Renal pelvis (tissue), 12 donors: ENCODE measurements at places on chromosomes 6 and 20. TPM values are rescaled to one million over a fixed set of nuclear protein-coding genes. Genes with fewer than 3 reads are reported as not detected.

- DNase-seq, result no peak
These were observed 308.3 kb downstream of the LAMA2 start for GRCh38 chr6:129191235-129191634.

DNA sequence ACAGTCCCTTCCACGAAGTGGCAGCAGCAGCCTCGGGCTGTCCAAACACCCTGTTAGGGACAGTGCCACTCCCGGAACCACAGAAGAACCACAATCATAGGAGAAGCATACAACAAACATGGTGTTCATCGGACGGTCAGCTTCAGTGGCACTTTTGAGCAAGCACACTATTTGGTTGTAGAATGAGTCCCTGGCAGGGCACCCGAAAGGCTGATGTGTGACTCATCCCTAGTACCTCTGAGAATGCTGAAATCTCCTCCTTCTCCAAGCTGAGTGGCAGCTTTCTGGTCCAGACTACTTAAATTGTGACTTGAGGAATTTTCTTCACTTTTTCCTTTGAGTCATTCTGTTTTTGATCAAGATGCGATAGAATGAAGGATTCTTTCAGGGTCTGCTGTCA lies 282.5 kb downstream of the ESR1 start:
- DNase-seq, result no peak

GRCh38 chr6:36350681-36351571 lies 14.2 kb upstream of the BNIP5 start:
- no peak for DNase-seq

DNA sequence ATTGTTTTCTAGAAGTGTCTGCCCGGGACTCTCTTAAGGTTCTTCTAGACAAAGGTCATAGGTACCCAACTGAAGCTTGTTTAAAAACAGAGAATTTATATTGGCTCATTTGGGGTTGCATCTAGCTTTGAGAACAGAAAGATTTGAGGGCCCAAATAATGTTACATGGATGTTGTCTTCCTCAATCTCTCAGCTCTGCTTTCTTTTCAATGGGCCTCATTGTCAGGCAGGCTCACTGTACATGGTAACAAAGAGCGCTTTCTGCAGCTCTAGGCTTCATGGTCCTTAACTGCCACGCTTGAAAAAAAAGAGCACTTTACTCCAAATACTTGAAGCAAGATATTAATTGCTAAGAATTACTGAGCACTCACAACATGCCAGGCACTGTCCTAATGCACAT lies 22.2 kb downstream of the NHLRC1 start:
- no peak for DNase-seq

- no peak for DNase-seq
These were observed 11.2 kb upstream of the UNC93A start for GRCh38 chr6:167279766-167280446.

GRCh38 chr20:51402201-51402600 lies 140.3 kb downstream of the NFATC2 start:
- no peak for DNase-seq

The FAM110A gene
- polyA plus RNA-seq, result 12.0 TPM

The E2F1 gene
- polyA plus RNA-seq, result 14.3 TPM

The C6orf163 gene
- 6.5 TPM for polyA plus RNA-seq
